ENCODE measurements at places on chromosomes 4 and X.
A peak's percentile ranks its signal among the peaks of the same experiment; 100 is the strongest.

- DNase-seq, result no peak
These were observed 9.9 kb downstream of the TMSB4X start for GRCh38 chrX:12984603-12985319.

DNA sequence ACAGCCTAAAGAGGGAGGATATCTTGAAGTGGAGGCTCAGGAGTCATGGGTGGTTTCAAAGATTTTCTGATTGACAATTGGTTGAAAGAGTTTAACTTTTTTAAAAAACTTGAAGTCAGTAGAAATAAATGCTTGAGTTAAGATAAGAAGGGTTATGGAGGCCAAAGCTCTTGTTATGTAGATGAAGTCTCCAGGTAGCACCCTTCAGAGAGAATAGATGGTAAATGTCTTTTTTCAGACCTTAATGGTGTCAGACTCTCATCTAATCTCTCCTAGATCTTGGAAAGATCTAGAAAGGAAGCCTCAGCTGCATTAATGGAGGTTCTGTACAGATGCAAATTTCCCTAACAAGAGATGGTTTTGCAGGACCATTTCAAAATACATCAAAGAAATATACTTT lies 6.8 kb upstream of the CHIC1 start:
- no peak for DNase-seq

DNA sequence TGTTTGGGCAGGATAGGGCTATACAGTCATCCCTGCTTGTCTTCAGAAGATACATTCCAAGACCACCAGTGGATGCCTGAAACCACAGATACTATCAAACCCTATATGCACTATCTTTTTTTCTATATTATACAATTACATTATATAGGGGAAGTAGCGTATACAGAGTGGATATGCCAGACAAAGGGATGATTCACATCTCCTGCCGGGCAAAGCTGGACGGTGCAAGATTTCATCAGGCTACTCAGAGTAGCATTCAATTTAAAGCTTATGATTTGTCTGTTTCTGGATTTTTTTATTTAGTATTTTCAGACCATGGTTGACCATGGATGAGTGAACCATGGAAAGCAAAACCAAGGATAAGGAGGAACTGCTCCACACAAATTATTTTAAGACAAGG lies 7.0 kb upstream of the AMTN start:
- no peak for DNase-seq

GRCh38 chr4:146202665-146203064 lies 11.7 kb upstream of the REELD1 start:
- DNase-seq, result no peak

DNA sequence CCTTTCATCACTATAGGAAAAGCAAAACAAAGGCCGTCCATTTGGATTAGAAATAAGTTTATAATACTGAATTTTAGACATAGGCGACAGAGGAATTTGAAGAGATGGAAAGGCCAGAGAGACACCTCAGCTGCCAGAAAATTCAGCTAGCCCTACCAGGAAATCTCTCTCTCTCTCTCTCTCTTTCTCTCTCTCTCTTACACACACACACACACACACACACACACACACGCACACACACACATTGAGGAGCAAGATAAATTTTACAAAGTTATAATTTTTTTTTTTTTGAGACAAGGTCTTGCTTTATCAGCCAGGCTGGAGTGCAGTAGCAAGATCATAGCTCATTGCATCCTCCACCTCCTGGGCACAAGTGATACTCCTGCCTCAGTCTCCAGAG lies 1.4 kb downstream of the XK start:
- DNase-seq, result no peak

GRCh38 chr4:165588534-165589315 lies 209.9 kb downstream of the CPE start:
- no peak for DNase-seq

- no peak for DNase-seq
These were observed 2.1 kb downstream of the NSD2 start for GRCh38 chr4:1873291-1873690.

DNA sequence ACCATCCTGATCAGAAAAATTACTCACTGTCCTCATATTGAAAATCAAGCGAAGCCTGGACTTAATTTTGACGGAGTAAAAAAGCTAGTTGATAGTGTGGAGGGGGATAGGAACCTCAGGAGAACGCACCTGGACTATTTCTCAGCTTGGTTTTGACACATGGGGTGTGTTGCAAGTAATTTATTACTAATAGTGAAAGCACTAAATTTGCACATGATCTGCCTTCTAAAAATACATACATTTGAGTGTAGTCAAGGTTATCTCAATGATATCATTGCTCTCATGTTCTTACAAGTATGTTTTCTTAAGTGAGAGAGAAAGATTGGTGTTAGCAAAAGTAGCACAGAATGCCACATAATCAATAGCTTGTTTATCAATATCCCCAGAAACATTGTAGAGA lies 29.5 kb downstream of the LRIT3 start:
- no peak for DNase-seq

- no peak for DNase-seq
These were observed 186.5 kb upstream of the NRK start for GRCh38 chrX:105635794-105636193.

- DNase-seq, result peak; percentile 31
These were observed 32.5 kb upstream of the ZNF185 start for GRCh38 chrX:152865232-152865920.

- DNase-seq, result no peak
These were observed 128.2 kb downstream of the CBR4 start for GRCh38 chr4:168881781-168882420.

- no peak for DNase-seq
These were observed 17.0 kb downstream of the ADGRA3 start for GRCh38 chr4:22498866-22499265.

- no peak for DNase-seq
These were observed 694.4 kb upstream of the POU3F4 start for GRCh38 chrX:82813671-82814078.

DNA sequence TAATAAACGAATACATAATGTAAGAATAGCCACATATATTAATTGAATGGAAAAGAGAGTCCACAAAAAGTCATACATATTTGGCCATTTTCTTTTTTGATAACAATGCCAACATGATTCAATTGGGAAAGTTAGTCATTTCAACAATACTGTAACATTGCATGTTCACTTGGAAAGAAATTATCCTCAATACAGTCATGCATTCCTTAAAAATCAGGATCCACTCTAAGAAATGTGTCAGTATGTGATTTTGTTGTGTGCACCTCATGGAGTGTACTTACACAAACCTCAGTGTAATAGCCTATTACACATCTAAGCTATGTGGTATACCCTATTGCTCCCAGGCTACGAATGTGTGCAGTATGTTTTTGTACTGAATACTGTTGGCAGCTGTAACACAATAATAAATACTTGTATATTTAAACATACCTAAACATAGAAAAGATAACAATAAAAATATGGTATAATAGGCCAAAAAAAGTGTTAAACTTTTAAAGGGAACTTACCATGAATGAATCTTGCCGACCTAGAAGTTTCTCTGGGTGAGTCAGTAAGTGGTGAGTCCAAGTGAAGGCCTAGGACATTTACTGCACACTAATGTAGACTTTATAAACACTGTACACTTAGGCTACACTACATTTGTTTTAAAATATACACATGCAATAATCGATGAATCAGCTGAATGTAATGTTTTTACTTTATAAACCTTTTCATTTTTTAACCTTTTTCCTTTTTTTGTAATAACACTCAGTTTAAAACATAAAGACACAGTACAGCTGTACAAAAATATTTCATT lies 806.8 kb downstream of the PCDH18 start:
- DNase-seq, result no peak

DNA sequence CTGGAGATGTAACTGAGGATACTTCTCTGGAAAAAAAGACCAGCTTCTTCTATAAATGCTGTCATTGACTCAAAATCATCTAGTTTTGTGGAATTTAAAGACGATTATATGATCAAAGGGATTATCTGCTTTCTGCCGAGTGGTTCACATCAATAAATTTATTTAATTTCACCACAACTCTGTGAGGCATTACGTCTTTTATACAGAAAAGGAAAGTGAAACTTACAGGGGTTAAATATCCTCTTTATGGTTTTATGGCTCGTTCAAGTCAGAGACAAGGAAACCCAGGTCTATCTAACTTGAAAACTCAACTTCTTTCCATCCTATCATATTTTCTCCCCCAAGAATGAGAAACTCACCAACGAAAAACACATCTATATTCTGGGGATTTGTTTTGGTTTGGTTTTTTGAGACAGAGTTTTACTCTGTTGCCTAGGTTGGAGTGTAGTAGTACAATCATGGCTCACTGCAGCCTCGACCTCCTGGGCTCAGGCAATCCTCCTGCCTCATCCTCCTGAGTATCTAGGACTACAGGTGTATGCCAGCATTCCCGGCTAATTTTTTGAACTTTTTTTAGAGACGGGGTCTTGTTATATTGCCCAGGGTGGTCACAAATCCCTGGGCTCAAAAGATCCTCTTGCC lies 377.9 kb upstream of the EMCN start:
- DNase-seq, result no peak

GRCh38 chrX:5380426-5380825 lies 848.2 kb downstream of the NLGN4X start:
- no peak for DNase-seq

GRCh38 chrX:111914398-111915090 lies 38.6 kb downstream of the TRPC5OS start:
- no peak for DNase-seq

DNA sequence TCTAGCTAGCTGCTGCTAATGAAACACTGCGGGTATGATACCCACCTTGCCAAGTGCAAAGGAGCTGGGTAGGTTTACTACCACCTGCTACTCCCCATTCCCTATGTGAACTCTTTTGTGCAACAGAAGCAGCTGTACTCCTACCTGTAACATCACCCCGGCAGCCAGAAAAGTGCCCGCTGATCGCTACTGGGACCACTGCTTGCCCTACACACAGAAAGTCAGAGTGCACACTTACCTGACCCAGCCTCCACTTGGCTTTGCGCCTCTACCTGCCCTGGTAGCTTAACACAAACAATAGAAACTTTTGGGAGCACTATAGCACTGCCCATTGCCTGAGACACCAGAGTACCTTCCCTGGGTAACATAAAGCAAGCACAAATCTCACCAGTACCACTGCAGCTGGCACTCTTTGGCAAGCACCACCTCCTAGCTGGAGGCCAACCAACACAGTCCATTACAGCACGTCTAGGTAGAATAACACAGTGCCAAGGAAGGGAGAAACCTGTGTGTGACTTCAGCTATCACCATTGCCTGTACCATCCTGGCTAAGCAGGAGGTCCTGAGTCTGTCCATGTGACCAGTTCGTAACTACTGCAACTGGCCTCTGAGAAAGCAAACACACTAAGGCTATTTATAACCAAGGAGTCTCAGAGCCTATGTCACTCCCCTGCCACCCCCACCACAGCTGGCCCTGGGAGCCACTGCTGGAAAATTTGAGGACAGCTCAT lies 80.1 kb downstream of the CENPC start:
- no peak for DNase-seq

GRCh38 chrX:132046533-132046932 lies 23.4 kb downstream of the STK26 start:
- DNase-seq, result no peak

GRCh38 chrX:5726224-5726623 lies 502.4 kb downstream of the NLGN4X start:
- DNase-seq, result no peak

DNA sequence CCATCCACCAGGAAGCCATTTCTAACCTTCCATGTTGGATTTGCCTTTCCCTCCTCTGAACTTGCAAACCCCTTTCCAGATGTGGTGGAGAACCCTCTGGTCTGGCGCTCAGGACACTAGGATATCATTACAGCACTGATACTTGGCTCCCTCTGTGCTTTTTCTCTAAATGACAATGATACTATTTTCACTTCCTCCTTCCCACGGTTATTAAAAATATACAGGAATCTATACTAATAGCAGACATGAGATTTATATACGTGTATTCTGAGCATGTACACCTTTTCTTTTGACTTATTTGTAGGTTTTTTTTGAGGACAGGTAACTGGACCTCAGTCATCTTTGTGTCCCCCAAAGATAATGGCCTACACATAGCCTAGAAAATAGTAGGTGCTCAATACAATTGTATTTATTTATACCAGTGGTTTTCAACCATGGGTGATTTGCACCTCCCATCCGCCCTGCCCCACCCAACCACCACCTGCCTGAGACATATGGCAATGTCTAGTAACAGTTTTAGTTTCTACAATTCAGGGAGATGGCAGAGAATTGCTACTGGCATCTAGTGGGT lies 60.4 kb upstream of the PLAC8 start:
- no peak for DNase-seq

DNA sequence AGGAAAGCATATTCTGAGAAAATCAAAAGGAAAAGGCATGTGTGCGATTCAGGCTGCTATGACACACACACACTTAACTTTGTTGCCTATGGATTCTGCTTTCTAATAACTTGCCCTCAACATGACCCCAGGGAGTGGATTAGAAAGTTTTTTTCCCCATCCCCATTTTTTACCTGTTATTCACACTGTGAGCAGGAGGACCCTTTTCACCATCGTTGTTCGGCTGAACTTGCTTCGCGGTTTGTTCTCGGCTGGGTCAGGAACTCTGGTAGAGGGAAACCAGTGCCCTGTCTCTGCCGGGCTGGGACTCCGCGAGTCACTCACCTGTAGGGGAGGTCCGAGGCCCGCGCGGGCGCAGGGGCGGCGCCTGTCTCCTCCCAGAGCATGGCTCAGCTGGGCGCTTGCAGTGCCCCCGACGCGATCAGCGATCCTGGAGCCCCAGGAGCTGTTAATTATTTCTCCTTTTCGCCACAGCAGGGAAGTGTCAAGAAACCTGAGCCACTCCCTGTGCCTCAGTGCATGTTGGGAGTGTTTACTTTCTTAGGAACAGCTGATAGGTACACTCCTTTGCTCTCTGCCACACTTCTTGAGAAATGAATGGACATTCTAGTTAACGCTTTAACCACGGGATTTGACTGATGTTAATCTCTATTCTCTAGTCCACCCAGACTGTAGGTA lies at the start of gene RASSF6:
Gene RASSF6, minus strand, starts transcription at position 322 of the 678 bp plus-strand sequence. CDS start 8,641 bp downstream, outside the sequence.
- DNase-seq, result no peak

- no peak for DNase-seq
These were observed 243.9 kb upstream of the FAT4 start for GRCh38 chr4:125070861-125071260.

GRCh38 chr4:133584714-133585113 lies 435.6 kb downstream of the PCDH10 start:
- DNase-seq, result no peak

- DNase-seq, result no peak
These were observed 12.8 kb upstream of the GPR82 start for GRCh38 chrX:41711021-41711667.

- DNase-seq, result no peak
These were observed 45.1 kb upstream of the SLC4A4 start for GRCh38 chr4:71293705-71294104.

- DNase-seq, result no peak
These were observed 356.7 kb upstream of the RPS6KA3 start for GRCh38 chrX:20623448-20623847.

- no peak for DNase-seq
These were observed 43.2 kb upstream of the TMSB15B start for GRCh38 chrX:103919270-103919637.

- DNase-seq, result no peak
These were observed 14.0 kb upstream of the TMEM156 start for GRCh38 chr4:39046249-39046648.

Measured in uterus (tissue), 4 donors.